Activated naive CD8-positive, alpha-beta T cell treated with anti-CD3 and anti-CD28 coated beads, Interleukin-2, amount 10 ng/mL, durations not matched to agents 7 days and 5 days (primary cell): ENCODE measurements at places on chromosomes 5 and 9. TPM values are rescaled to one million over a fixed set of nuclear protein-coding genes. Genes with fewer than 3 reads are reported as not detected.

DNA sequence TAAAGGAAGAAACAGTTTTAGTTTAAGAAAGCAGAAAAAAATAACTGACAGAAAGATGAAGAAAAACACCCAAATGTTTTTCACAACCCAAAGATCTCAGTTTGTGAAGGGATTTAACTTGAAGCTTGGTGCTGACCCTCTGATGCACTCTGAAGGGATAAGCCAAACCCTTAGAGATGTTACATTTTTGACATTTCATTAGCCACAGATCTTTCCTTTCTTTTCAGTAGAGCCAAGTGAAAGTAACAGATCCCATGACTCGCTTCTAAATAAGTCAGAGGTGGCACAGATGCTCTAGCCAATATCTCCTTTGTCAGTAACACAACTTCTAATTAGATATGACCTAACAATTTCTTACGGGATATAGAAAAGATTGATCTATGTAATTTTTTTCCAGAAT is 394.5 kb upstream of the EDIL3 start:
- DNase-seq = no peak
- no peak overlapping the region for H3K27ac ChIP-seq
- no peaks in the 10 kb centered on the region for H3K36me3 ChIP-seq
- no peaks in the 10 kb centered on the region for H3K27me3 ChIP-seq
- no peaks in the 10 kb centered on the region for H3K4me1 ChIP-seq
- no peak overlapping the region for H3K4me3 ChIP-seq

Gene EEIG1
- 329 TPM for total RNA-seq

Gene C9orf43
- total RNA-seq = 0.54 TPM

- H3K4me1 ChIP-seq = no peaks in the 10 kb centered on the region
- H3K27me3 ChIP-seq = peaks cover 38% of the 10 kb centered on the region
- no peaks in the 10 kb centered on the region for H3K36me3 ChIP-seq
- no peak overlapping the region for H3K4me3 ChIP-seq
- DNase-seq = no peak
- no peak overlapping the region for H3K27ac ChIP-seq
These were observed 1.7 kb downstream of the PALM2AKAP2 start for GRCh38 chr9:109781541-109782197.

GRCh38 chr9:84140535-84141101 is 160.0 kb downstream of the RMI1 start:
- DNase-seq = peak; percentile 32
- H3K27me3 ChIP-seq = peaks cover 47% of the 10 kb centered on the region
- H3K36me3 ChIP-seq = no peaks in the 10 kb centered on the region
- peaks cover 9% of the 10 kb centered on the region for H3K4me1 ChIP-seq
- no peak overlapping the region for H3K27ac ChIP-seq

- no peaks in the 10 kb centered on the region for H3K4me1 ChIP-seq
- no peaks in the 10 kb centered on the region for H3K27me3 ChIP-seq
- no peak overlapping the region for H3K27ac ChIP-seq
- DNase-seq = no peak
These were observed 336.3 kb downstream of the RASEF start for GRCh38 chr9:82726424-82727276.

DNA sequence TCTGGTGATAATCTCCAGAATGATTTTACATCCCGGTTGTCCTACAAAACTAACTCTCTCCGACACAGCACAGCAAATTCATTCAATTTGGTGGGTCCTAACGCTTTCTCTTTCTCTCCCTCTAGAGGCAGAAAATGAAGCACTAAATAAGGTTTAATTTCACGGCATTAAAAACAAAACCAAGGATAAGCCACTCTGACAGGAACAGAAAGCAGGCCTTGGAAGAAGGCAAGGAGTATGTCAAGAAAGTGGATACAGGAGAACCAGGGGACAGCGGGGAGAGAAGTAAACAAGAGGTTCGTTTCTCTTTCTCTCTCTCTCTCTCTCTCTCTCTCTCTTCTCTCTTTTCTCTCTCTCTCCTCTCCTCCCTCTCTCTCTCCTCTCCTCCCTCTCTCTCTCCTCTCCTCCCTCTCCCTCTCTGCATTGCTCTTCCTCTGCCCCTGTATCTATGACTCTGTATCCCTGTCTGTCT is 49.8 kb downstream of the EBF1 start:
- no peaks in the 10 kb centered on the region for H3K36me3 ChIP-seq
- H3K27me3 ChIP-seq = peaks cover 77% of the 10 kb centered on the region
- H3K4me3 ChIP-seq = peak overlapping the region; percentile 8
- no peak for DNase-seq
- H3K27ac ChIP-seq = no peak overlapping the region
- H3K4me1 ChIP-seq = peaks cover 2% of the 10 kb centered on the region

DNA sequence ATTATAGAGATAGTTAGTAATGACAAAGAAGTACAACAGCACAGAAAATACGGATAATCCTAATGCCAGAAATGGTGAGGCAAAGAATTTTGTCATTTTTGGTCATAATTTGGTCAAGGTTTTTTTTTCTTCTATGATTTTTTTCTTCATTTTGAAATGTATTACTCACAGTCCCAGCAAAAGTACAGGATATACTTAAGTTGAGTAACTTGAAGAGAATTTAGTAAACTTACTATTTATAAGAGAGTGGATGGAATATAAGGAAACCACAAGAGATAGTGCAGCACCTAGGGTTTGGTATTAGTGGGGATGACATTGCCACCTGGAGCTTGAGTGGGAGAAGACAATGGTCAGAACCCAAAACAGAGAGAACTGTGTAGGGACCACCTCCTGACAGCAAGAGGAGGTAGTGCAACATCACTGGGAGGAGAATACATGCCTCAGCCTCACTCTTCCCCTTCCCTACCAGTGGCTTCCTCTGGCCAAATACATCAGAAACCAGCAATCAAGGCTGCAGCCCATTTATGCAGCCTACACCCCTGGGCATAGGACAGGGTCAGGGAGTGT is 434.5 kb upstream of the TRPC7 start:
- no peak for DNase-seq
- no peaks in the 10 kb centered on the region for H3K27me3 ChIP-seq
- no peaks in the 10 kb centered on the region for H3K36me3 ChIP-seq
- H3K4me1 ChIP-seq = no peaks in the 10 kb centered on the region
- no peak overlapping the region for H3K4me3 ChIP-seq
- no peak overlapping the region for H3K27ac ChIP-seq

Gene NUTM2G
- total RNA-seq = not detected

DNA sequence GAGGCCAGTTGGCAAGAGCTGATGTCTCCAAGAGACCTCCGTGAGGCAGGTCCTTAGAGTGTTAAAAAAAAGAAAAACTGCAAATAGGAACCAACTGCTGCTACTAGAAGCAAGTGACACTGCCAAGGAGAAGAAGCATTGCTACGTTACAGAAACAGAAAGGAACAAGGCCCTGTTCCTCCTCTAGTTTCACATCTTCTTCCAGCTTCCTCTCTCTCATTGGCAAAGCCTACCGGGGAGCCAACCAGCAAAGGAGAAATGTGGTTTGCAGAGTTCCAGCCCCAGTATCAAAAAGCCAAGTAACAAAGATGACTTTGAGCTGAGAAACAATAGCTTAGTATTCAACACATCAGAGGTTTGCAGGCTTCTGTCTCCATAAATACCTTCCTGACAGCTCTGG is 145.9 kb downstream of the PRELID2 start:
- no peak overlapping the region for H3K4me3 ChIP-seq
- no peak for DNase-seq
- no peak overlapping the region for H3K27ac ChIP-seq
- H3K27me3 ChIP-seq = no peaks in the 10 kb centered on the region

Gene DOCK8
- total RNA-seq = 318 TPM

Gene MEF2C
- 0.60 TPM for total RNA-seq

Gene FOXD4L6
- 0.28 TPM for total RNA-seq

DNA sequence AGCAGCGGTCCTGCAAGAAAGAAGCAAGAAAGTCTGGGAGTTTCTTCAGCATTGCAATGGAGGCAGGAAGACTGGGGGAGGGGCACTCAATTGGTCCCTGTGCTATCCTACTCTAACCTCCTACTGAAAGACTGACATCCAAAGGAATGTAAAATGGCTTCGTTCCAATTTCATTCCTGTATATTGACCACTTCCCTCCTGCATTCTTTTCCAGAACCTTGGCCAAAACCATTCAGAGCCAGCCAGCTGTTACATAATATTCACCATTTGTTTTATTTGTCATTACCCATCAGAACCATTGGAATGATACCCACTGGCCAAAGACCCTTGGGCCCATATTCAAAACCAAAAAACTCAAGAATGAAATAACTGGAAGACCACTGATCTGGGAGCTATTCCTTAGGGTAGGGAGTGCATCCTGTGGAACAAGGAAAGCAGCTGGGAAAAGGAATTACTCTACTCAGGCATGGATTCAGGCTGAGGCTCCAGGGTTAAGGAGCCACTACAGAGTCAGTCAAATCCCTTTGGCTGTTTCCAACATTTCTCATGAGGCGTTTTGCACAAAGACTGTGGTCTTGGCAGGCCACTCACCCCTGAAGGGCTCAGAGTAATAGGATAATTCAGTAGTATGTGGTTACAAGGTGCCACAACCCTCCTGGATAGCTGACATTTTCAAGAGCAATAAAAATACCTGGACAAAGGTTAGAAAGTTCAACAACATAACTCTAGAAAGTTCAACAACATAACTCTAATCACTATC is 148.7 kb upstream of the SLC1A3 start:
- H3K4me1 ChIP-seq = peaks cover 2% of the 10 kb centered on the region
- DNase-seq = no peak
- peaks cover 19% of the 10 kb centered on the region for H3K27me3 ChIP-seq
- no peak overlapping the region for H3K4me3 ChIP-seq
- no peaks in the 10 kb centered on the region for H3K36me3 ChIP-seq

Gene AGXT2
- not detected for total RNA-seq

Gene IGIP
- 6.9 TPM for total RNA-seq

Gene TMED9
- total RNA-seq = 83.2 TPM

DNA sequence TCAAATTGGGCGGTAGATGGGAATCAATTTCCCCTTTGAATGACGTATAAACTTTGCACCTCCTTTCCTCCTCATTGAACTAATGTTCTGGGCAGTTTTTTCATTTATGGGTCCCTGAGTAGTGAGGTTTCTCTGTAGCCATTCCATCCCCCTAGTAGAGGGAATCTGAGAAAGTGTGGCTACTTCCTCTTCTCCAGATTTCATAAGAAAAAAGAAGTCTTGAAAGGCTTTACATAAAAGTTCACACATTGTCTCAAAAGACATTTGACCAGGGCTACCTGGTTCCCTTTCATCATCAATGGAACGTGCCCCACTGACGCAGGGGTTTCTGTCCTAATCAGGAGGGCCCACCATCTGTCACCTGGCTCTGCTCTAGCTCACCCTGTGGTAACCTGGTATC is 57.3 kb downstream of the CTSL start:
- no peak overlapping the region for H3K27ac ChIP-seq
- H3K4me1 ChIP-seq = no peaks in the 10 kb centered on the region
- H3K4me3 ChIP-seq = no peak overlapping the region
- peaks cover 4% of the 10 kb centered on the region for H3K27me3 ChIP-seq
- DNase-seq = no peak

Gene RXRA
- 7.1 TPM for total RNA-seq

DNA sequence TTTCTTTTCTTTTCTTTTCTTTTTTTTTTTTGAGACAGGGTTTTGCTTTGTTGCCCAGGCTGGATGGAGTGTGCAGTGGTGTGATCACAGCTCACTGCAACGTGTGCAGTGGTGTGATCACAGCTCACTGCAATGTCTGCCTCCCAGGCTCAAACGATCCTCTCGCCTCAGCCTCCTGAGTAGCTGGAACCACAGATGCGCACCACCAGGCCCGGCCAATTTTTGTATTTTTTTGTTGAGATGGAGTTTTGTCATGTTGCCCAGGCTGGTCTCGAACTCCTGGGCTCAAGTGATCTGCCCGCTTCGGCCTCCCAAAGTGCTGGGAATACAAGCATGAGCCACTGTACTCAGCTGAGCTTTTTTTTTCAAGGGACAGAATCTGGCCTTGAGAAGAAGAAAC is 36.8 kb upstream of the TJP2 start:
- H3K36me3 ChIP-seq = no peaks in the 10 kb centered on the region
- H3K27ac ChIP-seq = no peak overlapping the region

- no peak overlapping the region for H3K27ac ChIP-seq
- H3K27me3 ChIP-seq = no peaks in the 10 kb centered on the region
These were observed 249.0 kb downstream of the ARHGAP26 start for GRCh38 chr5:143019157-143019556.

Gene SH3GL2
- total RNA-seq = not detected

DNA sequence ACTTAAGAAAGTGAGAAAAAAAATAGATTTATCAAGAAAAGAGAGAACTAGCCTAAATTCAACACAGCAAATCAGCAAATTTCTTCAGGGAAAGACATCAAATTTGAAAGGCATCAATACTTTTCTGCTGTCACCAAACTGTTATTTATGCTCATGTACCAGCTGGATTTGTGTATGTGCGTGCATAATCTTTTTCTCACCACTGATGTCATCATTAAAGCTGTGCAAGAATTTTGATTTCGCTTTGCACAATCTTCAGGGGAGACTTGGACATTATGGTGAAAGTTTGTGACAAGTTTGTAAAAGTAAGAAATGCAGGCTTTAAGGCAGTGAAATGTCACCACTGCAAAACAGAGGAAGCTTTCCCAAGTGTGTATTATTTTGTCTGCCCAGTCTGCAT is 215.4 kb downstream of the SLF1 start:
- H3K27me3 ChIP-seq = no peaks in the 10 kb centered on the region
- H3K27ac ChIP-seq = no peak overlapping the region
- no peak for DNase-seq
- H3K4me1 ChIP-seq = no peaks in the 10 kb centered on the region

- no peak overlapping the region for H3K4me3 ChIP-seq
- DNase-seq = no peak
- peaks cover 3% of the 10 kb centered on the region for H3K36me3 ChIP-seq
- no peaks in the 10 kb centered on the region for H3K27me3 ChIP-seq
These were observed 44.3 kb downstream of the CYSTM1 start for GRCh38 chr5:140219068-140219991.

DNA sequence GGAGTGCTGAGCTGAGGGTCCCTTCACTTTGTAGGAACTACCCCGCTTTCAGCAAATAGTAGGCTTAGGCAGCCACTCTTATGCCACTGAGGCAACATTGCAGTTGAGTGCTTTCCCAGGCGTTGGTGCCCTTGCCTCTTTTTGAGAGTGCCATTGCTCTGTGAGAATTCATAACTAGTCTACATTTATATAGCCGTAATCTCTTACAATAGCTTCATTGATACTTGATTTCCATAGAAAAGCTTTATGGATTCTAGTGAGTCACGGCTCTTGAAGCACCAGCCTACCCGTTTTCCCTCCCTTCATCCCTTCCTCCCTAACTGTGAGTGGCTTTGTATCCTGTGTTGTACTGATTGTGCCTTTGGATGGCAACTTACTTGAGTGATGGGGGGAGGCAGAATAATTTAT is 283.9 kb downstream of the AOPEP start:
- no peak overlapping the region for H3K4me3 ChIP-seq
- no peaks in the 10 kb centered on the region for H3K4me1 ChIP-seq
- no peak overlapping the region for H3K27ac ChIP-seq

DNA sequence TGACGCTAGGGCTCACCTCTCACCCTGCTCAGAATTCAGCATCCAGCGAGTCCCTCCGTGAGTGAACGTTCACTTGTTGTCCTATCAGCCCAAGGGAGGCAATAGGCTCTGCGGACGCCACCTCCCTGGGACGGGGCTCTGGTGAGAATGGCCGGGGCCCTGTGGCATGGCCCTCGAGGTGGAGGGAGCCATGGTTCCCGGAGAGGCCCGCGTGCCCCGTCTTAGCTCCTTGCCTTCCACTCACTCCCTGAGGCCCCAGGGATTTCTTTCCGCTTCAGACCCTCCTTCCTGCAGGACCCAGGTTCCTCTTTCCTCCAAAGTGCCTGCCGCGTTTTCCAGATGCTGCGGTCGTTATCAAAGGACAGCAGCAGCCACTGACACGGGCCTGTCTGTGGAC is 21.5 kb downstream of the EXOC3 start:
- H3K4me3 ChIP-seq = peak overlapping the region; percentile 31
- H3K36me3 ChIP-seq = peaks cover 31% of the 10 kb centered on the region
- H3K27ac ChIP-seq = peak overlapping the region; percentile 88
- H3K4me1 ChIP-seq = peaks cover 19% of the 10 kb centered on the region
